ENCODE measurements at places on chromosomes 4 and X.

DNA sequence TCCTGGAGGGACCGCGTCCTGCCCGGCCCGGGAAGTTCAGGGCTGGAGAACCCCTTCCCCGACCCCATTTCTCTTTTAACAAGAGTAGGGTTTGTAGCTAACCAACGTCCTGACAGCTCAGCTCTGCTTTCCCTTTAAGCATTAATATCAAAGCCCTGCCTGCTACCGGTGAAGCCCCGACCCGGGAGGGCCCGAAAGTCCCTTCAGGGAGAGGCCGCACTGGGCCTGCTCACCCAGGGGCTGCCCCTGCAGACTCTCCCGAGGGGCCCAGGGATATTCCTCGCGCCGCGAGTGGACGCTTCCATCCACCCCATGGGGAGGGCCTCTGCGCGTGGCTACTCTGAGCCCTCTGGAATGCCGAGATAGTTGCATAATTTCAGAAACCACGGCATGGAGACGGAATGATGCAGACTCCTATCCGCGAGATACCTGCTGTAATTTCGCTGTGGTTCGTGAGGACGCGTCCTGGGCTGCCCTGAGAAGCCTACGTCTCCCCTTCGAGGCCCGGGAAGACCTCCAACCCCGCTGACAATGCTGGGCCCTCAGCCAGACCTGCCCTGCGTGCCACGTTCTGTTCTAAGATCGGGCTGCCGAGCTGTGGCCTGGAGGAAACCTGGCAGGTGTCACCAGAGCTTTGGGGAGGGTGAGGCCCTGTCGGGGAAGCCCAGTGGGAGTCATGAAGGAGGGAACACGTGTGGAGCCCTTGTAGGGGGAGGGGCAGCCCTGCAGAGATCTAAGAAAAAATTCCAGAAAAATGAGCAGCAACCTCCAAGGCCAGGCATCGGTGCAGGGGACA lies 999 bp upstream of the CTBP1 start:
- no peak for DNase-seq

GRCh38 chr4:38343608-38344007 lies 320.4 kb upstream of the KLF3 start:
- DNase-seq, result no peak

DNA sequence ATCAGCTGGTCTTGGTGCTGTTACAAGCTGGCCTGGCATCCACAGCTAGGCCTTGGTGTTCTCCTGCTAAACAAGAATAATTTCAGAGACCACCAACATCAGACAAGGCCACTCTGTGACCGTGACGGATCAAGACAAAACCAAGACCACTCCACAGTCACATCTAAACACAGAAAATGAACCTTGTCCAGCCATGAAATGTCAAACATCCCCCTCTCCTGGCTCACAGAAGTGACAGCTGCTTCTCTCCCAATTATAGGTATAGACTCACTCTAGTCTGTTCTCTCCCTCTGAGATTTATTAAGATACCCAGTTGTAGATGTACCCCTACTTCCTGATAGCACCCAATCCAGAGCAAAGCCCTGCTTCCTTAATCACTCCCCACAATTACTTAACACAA lies 40.4 kb downstream of the EFHC2 start:
- no peak for DNase-seq

- DNase-seq, result no peak
Measured at GRCh38 chr4:30962939-30963338, 242.8 kb downstream of the PCDH7 start.

All from LNCaP clone FGC (cell line).